MCF 10A (cell line): ENCODE measurements at places on chromosomes 1 and 21.

- DNase-seq, result no peak
These were observed 10.6 kb upstream of the FUCA1 start for GRCh38 chr1:23878668-23879067.

DNA sequence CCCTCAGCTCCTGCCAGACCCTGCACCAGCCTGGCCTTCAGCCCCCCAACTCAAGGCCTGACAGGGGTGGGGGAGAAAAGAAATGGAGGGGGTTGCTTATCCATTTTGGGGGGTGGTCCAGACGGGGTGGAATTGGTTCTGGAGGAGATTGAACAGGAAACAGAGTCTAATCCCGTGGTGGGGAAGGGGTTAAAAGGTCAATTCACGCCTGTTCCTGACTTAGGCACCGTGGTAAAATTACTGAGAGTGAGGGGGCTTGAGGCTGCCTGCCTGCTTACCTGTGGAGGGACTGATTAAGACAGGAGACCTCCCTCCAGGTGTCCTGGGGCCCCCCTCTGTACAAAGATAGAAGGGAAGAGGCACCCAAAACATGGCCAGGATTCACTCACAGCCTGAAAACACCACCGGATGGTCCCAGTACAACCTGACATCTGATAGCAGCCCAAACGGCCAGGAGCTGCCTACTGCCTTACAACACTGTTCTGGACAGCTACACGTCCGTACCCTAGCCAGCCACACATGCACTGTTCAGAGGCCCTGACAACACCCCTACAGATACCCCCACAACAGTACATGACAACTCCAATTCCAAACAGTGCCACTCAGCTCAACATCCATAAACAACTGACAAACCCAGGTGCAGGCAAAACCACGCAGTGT, 31.8 kb downstream of the AHDC1 start:
- DNase-seq, result no peak

GRCh38 chr1:215219372-215219771, 136.8 kb downstream of the KCNK2 start:
- no peak for DNase-seq

DNA sequence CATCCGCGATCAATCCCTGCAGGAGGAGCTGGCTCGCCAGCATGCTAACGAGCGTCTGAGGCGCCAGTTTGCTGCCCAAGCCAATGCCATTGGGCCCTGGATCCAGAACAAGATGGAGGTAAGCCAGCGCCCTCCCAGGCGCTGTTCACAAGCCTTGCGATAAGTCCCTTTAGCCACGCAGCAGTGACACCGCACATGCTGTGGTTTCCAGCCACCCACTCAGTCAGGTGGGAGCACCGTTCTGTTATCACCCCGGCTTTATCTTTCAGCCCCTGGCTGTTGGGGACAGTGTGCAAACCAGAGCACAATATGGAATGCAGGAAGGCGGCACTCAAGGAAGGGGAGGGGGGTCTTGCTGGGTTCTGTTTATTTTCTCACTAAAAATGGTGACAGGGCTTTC, 41.1 kb upstream of the MTR start:
- DNase-seq, result no peak

DNA sequence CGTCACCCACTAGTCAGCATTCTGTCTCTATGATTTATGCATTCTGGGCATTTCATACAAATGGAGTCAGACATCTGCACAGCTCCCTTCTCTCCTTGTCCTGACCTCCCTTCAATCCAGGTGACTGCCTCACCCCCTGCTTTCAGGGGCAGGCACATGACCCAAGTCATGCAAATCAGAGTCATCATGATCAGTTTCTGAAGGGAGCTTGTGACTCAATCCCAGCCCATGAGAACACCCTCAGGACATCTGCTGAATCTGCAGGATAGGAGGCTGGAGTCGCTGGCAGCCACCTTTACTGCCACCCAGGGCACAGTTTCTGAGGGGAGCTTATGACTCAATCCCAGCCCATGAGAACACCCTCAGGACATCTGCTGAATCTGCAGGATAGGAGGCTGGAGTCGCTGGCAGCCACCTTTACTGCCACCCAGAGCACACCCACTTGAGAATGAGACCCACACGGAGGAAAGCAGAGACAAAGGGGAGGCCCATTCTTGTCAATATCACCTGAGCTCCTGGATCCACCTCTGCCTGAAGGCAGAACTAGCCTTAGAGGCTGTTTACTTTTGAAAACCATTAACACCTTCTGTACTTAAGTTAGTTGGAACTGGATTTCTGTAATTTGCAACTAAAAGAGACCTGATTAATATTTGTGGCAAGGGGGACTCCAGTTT, 62.3 kb upstream of the SLC25A33 start:
- DNase-seq, result peak; percentile 74

- peak; percentile 42 for DNase-seq
These were observed 8.9 kb downstream of the CAMTA1 start for GRCh38 chr1:6794164-6794563.

DNA sequence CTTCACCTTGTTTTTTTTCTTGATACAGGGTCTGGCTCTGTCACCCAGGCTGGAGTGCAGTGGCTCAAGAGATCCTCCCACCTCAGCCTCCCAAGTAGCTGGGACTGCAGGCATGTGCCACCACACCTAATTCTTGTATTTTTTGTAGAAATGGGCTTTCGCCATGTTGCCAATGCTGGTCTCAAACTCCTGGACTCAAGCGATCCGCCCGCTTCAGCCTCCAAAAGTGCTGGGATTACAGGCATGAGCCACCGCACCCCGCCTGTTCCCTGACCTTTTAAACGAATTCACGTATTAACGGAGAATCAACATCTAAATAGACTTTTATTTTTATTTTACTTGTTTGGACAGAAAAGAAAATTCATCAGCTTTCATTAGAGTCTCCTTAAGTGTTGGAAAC, 104.8 kb downstream of the PGBD5 start:
- DNase-seq, result no peak

- peak; percentile 48 for DNase-seq
These were observed 10.6 kb upstream of the COL6A1 start for GRCh38 chr21:45970674-45971615.

DNA sequence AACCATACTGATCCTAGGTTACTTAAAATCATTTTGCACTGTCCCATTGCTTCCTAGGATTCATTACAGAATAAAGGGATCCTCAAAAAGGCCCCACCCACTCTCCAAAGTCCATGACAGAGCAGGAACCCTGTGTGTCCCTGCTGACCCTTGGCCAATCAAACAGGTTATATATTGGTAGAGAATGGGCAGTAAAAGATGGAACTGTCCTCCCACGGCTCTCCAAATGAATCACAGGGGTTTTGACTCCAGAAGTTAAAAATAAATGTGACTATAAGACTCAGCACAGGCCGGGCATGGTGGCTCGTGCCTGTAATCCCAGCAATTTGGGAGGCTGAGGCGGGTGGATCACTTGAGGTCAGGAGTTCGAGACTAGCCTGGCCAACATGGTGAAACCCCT, 65.5 kb downstream of the ACOT7 start:
- no peak for DNase-seq

DNA sequence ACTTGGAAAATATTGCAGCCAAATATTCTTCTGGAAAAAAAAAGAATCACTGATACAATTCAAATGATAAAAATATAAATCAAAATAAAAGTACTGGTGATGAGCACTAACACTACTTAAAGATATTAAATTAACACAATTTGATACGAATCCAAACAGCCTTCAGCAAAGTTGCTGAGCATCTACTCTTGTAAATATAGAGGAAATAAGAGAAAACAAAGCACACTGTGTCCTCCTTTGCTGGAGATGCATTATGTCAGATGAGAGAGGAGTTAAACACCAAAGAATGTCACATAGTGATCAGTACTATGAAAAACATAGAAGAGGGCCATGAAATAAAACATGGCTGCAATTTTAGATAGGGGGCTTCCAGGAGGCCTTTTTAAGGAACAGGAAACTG, 177.4 kb upstream of the RNPC3 start:
- no peak for DNase-seq

GRCh38 chr1:213122514-213122929, 71.5 kb downstream of the RPS6KC1 start:
- peak; percentile 75 for DNase-seq

DNA sequence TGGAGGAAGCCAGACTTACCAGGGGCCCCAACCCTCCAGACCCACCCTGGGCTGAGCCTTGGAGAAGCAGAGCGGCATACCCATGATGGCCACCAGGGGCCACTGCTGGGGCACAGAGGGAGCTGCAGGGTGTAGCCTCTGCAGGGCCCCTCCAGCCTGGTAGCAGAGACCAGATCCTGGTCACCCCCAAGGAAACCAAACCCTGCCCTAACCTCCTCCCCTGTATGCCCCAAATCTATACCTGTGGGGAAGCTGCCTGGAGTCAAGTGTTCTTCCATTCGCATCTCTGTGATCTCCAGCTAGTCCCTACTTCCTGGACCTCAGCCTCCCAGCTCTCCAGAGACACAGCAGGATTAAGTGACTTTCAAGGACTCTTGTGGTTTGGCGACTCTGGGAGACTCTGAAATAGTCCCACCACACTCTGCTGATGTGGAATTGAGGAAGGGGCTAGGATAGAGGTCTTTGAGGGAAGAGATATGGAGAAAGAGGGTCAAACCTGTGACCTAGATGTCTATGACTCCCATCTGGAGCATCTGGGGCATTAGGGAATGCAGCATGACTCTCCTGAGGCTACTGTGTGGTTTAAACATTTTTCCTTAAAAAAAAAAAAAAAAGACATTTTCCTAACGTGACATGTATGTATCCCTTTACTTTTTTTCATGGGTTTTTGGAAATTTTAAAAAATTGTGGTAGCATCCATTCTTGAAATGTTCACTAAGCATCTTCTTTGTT, 119.2 kb upstream of the IPO9 start:
- DNase-seq, result peak; percentile 87

DNA sequence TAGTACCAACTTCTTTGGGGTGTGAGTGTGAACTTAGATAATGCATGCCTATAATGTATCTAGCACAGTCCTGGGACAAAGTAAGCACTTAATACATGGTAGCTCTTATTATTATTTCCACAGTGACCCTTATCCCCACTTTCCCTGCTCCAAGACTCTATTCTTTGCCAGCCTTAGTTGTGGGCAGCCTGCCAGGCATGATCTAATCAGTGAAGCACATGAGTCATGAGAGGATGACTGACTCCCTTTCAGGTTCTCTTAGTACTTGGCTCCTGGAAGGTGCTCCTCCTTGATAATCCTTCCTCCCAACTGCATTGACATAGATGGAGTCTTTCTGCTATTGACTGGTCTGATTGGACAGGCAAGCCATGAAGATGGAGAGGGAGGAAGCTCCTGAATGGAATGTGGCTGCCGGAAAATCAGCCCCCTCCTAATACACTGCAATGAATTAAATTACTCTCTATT, 17.4 kb upstream of the GNG12 start:
- DNase-seq, result peak; percentile 97

- DNase-seq, result no peak
These were observed 165.5 kb upstream of the DUSP10 start for GRCh38 chr1:221907166-221907932.

DNA sequence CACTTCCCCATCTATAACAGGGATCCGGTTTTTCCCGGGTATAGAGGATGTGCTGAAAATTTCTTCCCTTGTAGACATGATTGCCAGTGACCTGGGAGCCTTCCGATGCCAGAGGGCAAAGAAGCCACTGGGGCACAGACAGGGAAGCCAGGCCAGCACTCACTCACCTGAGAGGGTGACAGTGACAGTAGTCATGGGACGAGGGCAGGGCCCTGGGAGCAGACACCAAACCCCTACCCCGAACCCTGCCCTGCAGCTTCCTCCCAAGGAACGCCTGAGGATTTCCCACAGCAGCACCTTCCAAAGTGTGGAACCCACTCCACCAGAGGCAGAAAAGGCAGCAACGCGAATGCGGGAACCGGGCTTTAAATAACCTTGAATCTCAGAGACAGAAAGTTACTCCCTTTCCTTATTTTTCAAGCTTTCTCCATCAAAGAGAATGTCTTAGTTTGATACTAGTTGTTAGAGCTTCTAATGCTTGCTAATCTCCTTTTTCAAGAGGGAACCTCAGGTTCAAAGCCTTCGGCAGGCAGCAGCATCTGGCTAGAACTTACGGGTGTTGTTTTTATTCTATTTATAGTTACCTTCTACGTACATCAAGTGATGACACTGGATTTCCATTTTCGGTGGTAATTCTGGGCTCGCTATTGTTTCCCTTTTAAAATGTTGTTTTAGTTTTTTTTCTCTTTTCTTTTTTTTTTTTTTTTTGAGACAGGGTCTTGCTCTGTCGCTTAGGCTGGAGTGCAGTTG, 2.8 kb downstream of the DDOST start:
- DNase-seq, result no peak

- DNase-seq, result no peak
These were observed 93.8 kb upstream of the PRDX6 start for GRCh38 chr1:173383351-173383750.

- peak; percentile 70 for DNase-seq
These were observed 20.7 kb upstream of the LGALS8 start for GRCh38 chr1:236502972-236503639.

DNA sequence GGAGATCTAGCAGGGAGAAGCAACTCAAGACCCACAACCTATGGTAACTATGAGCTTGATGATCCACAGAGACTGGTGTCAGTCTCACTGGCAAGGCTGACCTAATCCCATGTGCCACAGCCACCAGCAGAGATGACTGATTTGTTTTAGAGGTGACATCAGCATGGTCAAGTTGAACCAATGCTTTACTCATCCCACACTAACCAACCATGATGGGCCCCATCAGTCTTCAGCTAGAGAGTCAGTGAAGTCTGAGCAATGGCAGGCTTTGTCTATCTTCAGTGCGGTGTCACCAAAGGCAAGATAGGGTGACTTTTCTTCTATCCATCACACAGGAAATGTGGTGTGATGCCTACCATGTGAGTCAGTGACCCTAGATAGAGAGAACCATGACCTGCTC, 1470.7 kb downstream of the NCAM2 start:
- no peak for DNase-seq

DNA sequence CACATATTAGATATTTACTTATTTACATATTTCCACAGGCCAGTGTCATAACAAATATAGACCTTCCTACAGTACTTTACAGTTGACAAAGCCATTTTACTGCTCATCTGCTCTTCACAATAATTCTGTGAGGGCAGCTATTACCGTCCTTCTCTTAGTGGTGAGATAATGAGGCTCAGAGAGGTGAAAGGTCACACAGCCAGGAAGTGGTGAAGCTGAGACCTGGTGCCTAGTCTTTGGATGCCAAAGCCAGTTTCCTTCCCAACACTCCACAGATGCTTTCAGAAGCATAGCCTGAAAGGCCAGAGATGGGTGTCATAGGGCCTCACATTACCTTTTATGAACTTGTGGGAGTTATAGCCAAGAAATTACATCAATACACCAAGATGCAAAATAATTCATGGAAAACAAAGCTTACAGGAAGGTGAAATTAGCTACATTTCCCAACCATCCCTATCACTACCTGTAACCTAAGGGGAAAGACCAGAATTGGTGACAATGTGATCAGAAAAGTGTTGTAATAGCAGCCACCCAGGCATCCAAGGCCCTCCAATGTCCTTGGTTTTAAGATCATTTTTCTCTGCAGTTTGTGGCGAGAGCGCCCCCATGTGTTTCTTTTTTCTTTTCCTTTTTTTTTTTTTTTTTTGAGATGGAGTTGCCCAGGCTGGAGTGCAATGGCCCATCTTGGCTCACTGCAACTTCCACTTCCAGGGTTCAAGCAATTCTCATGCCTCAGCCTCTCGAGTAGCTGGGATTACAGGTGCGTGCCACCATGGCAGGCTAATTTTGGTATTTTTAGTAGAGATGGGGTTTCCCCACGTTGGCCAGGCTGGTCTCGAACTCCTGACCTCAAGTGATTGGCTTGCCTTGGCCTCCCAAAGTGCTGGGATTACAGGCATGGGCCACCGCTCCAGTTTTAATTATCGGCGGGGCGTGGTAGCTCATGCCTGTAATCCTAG, 26.5 kb upstream of the RPL11 start:
- DNase-seq, result peak; percentile 46
